ENCODE measurements at places on chromosomes 3 and 15.

DNA sequence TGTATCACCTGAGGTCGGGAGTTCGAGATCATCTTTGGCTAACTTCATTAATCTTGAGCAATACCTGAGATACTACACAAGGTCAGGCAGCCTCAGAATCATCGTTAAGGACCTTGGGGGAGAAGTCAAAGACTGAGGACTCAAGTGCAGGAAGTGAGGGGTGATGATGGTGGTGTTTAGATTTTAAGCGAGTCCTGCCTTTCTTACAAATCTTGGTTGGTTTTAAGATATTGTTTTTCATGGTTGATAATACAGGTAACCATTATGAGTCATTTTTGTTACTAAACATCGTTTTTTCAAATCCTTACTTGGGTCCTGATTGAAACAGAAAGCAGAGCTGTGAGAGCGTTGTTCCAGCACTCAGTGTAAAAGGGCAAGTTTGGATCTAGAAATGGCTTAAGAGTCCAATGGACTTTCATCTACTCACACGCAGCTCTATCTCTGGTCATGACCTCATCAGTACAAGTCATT lies 4.1 kb downstream of the RASGRP1 start:
- DNase-seq = no peak

GRCh38 chr3:12828751-12829150 lies 12.6 kb downstream of the RPL32 start:
- DNase-seq = no peak

- DNase-seq = no peak
Observed at GRCh38 chr3:42257007-42257406, 9.0 kb downstream of the CCK start.

DNA sequence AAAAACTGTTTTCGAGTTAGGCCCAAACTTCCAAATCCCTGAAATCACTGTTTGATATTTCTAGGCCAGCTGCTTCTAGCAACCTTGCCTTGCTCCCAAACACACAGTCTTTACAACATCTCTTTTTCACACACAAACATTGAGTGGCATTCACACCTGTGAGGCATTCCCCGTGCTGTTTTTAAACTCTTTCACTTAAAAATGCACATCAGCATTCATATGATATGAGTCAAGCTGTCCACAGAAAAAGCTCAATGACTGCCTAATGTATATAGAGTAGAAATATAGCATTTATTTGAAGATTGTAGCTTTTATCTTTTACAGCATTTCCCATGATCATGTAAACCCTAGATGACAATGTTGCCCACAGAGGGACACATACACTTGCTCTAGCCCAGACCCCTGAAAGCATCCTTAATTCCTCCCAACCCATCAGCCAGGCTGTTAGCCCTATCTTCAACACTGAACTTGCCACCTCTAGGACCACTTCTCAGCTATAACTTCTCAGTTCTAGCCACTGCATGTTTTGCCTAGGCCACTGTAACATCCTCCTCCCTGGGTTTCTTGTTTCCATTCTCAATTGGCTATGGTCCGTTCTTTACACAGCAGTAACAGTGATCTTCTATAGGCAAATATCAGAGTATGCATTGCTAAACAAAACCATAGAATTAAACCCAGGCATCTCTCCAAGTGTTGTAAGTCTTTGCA lies 782.6 kb downstream of the DIPK2A start:
- DNase-seq = no peak

DNA sequence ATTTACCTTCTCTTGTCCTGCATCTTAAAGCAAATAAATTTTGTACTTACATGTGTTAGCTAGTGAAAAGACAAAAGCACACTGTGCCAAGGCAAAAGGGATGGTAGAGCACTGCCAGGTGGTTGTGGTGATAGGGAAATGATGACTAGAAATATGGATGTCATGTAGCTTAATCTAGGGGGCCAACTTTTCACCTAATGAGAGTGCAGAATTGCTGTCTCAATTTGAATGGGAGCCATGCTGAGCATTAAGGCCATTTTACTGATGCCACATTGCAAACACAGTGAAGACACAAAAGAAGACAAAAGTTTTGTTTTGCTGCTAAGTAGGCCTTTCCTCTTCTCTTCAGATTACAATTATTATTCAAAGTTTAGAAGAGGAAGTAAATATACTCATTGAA lies 274.7 kb downstream of the PDCD6IP start:
- no peak for DNase-seq

- no peak for DNase-seq
Observed at GRCh38 chr3:40329071-40329470, 19.6 kb downstream of the EIF1B start.

- no peak for DNase-seq
Observed at GRCh38 chr3:55626279-55626665, 139.2 kb upstream of the WNT5A start.

DNA sequence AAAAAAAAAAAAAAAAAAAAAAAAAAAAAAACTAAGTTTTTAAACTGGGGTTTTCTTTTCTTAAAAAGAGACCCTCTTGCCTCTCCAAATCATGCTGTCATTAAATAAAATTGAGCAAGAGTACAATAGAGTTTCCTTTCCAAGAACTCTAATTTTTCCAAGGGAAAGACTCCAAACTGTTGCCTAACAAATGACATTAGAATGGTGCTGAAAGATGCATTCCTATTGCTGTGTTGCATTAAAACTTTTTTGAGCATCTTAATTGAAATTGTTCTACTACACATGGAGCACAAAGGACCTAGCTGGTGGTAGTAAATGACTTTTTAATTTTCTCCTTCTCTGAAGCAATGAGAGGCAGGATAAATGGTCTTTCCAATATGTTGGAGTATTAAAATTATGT lies 469.1 kb upstream of the ARHGEF26 start:
- no peak for DNase-seq

DNA sequence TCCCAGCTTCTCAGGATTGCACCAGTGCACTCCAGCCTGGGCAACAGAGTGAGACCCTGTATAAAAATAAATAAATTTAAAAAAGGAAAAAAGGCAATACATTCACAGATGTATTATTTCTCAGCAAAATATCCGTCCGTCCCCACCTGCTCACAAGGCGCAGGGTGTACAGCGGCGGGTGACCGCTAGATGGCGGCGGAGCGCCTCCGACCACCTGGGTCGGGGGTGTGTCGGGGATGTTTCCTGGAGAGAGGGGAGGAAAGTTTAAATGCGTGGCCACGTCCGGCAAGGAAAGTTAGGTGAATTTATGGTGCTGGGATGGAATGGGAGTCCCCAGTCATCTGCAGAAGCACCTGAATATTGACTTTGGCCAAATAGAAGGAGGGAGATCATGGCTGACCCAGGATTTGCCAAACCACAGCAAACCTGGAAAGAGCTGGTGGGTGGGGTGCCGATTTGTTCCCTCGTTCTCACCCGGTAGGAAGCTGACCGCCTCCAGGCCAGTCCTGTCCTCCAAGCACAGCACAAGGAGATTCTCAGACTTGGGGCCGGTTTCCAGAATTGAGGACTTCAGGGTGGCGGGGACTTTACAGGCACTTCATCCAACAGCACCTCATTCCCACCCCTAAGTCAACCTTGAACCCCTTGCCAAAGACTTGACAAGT lies 88.3 kb downstream of the TMEM266 start:
- DNase-seq = peak; percentile 74

DNA sequence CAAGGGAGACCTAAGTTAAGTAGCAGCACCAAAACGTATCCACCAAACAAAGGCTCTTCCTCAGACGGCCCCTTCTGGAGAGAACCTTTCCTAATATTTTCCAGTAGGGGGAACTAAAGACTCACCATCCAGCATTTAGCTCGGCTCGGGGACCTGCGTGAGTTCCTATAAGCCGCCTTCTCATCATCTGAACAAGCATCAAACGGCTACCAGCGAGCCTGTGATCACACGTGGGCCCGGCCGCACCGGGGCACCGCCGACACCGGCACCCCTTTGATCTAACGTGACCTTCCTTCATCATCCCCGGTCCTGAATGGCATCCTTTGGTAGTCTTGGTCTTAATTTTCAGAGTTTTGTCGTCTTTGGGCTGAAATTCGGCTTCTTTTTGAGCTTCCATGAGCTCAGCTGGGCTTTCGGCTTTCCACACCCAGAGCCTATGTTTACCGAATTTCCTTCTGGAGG lies 1.4 kb upstream of the ROBO2 start:
- no peak for DNase-seq

Measured in activated T-cell treated with anti-CD3 and anti-CD28 coated beads, Interleukin-2, amount 50 U/mL, for 1 hour (primary cell).